ENCODE measurements at places on chromosomes 1 and 21. TPM values are rescaled to one million over a fixed set of nuclear protein-coding genes. Genes with fewer than 3 reads are reported as not detected.
A peak's percentile ranks its signal among the peaks of the same experiment; 100 is the strongest.

The GRIK3 gene
- polyA plus RNA-seq = not detected

The SAMSN1 gene
- polyA plus RNA-seq = not detected

The CRABP2 gene
- polyA plus RNA-seq = 64.1 TPM

The LCE1D gene
- polyA plus RNA-seq = not detected

The TAS1R3 gene
- polyA plus RNA-seq = not detected

The AMY2A gene
- polyA plus RNA-seq = not detected

The ROR1 gene
- 13.3 TPM for polyA plus RNA-seq

The RHCE gene
- polyA plus RNA-seq = 1.6 TPM

The CELA2B gene
- polyA plus RNA-seq = not detected

The RNF186 gene
- polyA plus RNA-seq = not detected

The PSRC1 gene
- polyA plus RNA-seq = 11.6 TPM

The SLC26A9 gene
- polyA plus RNA-seq = not detected

The CCDC190 gene
- not detected for polyA plus RNA-seq

- H3K27me3 ChIP-seq = peaks cover 29% of the 10 kb centered on the region
- H3K27ac ChIP-seq = no peak overlapping the region
- no peak for DNase-seq
- no peaks in the 10 kb centered on the region for H3K4me1 ChIP-seq
- no peak overlapping the region for H3K4me3 ChIP-seq
- H3K36me3 ChIP-seq = no peaks in the 10 kb centered on the region
Measured at GRCh38 chr1:54784066-54784465, 17.1 kb downstream of the TTC22 start.

DNA sequence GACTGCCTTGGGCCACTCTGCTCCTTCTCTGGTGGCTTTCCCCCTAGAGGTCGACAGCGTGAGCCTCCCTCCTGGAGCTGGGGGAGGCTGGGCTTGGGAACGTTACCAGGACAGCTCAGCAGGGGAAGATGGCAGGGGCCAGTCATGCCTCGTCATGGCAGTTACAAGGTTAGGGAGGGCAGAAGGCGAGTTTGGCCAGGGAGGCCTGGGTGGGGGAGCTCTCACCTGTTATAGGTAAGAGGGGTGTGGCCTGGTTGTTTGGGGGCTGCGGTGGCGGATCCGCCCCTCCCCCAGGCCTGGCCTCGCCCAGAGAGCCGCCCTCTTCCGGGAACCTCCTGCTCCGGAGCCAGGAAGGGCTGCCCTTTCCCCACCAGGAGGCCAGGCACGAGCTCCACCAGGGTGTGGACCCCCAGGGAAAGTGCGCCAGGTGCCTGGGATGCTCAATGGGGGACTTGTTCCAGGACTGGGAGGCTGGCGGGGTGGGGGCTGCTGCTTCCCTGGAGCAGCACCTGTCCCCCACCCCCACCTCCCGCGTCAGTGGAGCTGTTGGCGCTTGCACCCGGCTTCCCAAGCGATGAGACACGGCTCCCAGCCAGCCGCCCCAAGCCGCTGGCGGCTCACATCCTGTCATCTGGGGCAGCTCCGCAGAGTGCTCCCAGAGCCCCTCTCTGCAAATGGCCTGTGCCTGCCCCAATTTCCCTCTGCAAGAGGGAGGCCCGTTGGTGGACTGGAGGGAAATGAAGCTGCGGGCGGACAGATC, 23.6 kb upstream of the PKP1 start:
- no peaks in the 10 kb centered on the region for H3K27me3 ChIP-seq
- DNase-seq = peak; percentile 78
- H3K27ac ChIP-seq = no peak overlapping the region
- 0 out of 2 replicates have a peak overlapping the region, but pooled peaks have one; percentile 1 for H3K4me3 ChIP-seq

GRCh38 chr1:29243871-29244200, 7.5 kb downstream of the PTPRU start:
- peak; percentile 78 for DNase-seq
- peaks cover 5% of the 10 kb centered on the region for H3K4me1 ChIP-seq
- H3K27ac ChIP-seq = no peak overlapping the region
- no peak overlapping the region for H3K4me3 ChIP-seq
- no peaks in the 10 kb centered on the region for H3K27me3 ChIP-seq

DNA sequence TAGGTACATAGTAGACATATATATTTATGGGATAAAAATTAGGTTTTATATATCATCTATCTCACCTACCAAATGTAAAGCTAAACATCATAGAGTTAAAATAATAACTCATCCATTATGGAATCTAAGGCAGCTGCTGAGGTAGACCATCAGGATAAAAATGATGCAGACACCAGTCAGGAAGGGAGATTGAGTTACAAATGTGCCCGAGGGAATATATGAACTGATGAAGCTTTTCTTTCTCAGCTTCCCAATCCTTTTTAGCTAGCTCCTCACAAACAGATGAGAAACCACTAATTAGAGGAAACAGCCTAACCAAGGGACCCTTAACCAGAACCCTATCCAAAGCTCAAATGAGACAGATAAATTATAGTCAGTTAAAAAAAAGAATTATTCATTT, 20.9 kb downstream of the TTLL7 start:
- no peak overlapping the region for H3K4me3 ChIP-seq
- H3K27ac ChIP-seq = no peak overlapping the region
- no peaks in the 10 kb centered on the region for H3K4me1 ChIP-seq
- no peaks in the 10 kb centered on the region for H3K36me3 ChIP-seq

DNA sequence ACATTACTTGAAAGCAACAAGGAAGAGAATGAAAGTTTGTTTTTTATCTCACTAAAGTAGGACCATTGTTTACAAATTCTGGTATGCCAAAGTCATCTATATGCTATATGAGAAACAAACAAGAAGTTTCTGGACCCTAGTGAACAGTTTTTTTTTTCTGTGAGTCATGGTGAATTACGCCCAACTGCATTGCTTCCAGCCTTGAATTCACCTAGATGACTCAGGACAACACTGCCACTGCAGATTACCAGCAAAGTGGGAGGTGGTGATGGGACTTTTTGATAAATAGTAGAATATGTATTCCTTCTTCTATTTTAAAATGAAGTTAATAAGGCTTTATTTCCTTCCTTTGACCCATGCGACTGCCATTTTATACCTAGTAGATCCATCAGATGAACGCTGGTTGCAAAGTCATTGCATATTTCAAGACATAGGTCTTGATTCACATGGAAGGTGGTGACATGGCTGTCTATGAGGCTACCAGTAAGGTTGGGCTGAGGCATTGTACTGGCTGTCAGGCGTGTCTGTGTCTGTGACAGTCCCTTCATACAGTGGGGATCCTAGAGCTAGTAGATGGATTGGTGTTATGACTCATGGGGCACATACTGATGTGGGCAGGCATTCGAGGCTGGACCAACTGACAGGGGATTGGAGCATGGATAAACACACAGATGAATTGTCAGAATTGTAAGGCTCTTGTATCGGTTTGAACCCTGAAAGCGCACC, 49.1 kb upstream of the APOBEC4 start:
- H3K27me3 ChIP-seq = no peaks in the 10 kb centered on the region
- no peaks in the 10 kb centered on the region for H3K4me1 ChIP-seq
- no peak overlapping the region for H3K27ac ChIP-seq
- DNase-seq = peak; percentile 35

DNA sequence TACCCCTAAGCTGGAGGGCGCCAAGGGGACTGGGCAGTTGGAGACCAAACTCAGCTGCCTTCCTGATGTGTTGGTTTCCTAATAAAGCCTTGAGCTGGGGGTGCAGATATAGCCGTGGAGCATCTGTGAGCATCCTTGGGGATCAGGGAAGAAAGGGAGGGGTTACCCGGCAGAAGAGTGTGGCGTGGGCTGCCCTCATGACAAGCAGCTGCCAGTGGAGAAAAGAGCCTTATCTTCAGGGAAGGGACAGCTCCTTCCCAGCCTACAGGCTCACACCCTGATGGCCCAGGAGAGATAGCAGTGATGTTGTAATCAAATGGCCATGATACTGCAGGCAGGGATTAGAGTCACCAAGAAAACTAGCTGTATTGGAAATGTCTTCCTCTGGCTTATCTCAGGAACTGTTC, 10.8 kb upstream of the NFASC start:
- no peaks in the 10 kb centered on the region for H3K36me3 ChIP-seq
- H3K27ac ChIP-seq = no peak overlapping the region
- no peak for DNase-seq
- H3K27me3 ChIP-seq = no peaks in the 10 kb centered on the region

GRCh38 chr1:193416226-193417024, 230.0 kb upstream of the B3GALT2 start:
- no peaks in the 10 kb centered on the region for H3K36me3 ChIP-seq
- H3K27ac ChIP-seq = no peak overlapping the region
- no peaks in the 10 kb centered on the region for H3K27me3 ChIP-seq
- no peaks in the 10 kb centered on the region for H3K4me1 ChIP-seq
- no peak overlapping the region for H3K4me3 ChIP-seq
- DNase-seq = no peak

GRCh38 chr1:65309304-65310077, at the start of gene DNAJC6:
DNAJC6 (plus strand) TSS chr1:65309543; CDS start chr1:65309746, 203 bp downstream.
- H3K36me3 ChIP-seq = no peaks in the 10 kb centered on the region
- no peak within 1 kb of the TSS for H3K27ac ChIP-seq
- H3K4me1 ChIP-seq = no peaks in the 10 kb centered on the region
- H3K27me3 ChIP-seq = no peaks in the 10 kb centered on the region
- peak within 1 kb of the TSS; percentile 85 for H3K4me3 ChIP-seq

DNA sequence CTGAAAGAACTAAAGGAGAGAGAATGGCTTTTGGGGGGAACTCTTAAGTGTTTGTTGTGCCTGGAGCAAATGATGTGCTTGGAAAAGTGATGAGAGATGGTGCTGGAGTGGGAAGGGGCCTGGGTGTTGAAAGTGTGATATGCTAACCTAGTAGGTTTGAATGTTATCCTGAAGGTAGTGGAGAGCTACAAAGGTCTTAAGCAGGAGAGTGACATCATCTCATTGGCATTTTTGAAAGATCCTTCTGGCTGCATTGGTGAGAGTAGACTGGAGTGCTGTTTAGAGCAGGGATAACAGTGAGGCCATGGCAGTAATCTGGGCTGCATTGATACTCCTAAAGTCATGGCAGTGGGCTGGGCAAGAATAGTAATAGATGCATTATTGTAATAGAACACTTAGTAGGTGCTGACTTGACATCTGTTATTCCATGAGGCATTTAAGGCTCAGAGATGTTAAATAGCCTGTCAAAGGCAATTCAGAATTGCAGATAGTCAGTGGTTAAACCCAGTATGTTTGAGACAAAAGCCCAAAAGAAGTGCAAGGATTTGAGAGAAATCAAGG, 44.5 kb downstream of the MDM4 start:
- H3K4me3 ChIP-seq = no peak overlapping the region
- DNase-seq = peak; percentile 38
- H3K27me3 ChIP-seq = no peaks in the 10 kb centered on the region
- no peak overlapping the region for H3K27ac ChIP-seq

DNA sequence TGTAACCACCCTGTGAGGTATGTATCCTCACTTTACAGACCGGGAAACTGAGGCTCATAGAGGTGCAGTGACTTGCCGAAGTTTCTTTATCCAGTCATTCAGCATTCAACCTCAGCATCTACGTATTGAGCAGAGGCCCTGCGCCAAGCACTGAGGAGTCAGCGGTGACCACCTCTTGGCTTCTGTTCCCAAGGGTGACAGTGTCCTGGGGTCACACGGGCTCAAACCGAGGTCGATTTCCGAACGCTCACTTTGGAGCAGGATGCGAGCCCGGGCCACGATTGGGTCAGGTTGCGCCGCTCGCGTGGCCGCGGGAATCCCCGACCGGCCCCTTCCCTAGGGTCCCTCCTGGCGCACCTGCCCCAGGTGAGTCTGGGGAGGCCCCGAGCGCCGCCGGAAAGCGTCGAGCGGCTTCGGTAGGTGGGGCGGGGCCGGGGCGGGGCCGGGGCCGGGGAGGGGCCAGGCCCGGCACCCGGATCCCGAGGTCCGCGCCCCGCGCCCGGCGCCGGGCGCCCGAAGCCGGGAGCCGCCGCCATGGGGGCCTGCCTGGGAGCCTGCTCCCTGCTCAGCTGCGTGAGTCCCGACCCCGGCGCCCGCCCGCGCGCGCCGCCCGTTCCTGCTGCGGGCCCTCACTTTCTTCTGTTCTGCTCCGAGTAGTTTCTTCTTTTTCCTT, at the start of gene SERINC2:
TSS of gene SERINC2 (plus strand) at position 482 of the 673 bp plus-strand sequence. CDS start at position 535, 53 bp downstream.
- H3K27ac ChIP-seq = no peak within 1 kb of the TSS
- no peaks in the 10 kb centered on the region for H3K36me3 ChIP-seq
- peak within 1 kb of the TSS; percentile 88 for H3K4me3 ChIP-seq
- no peaks in the 10 kb centered on the region for H3K27me3 ChIP-seq
- H3K4me1 ChIP-seq = peaks cover 25% of the 10 kb centered on the region
- peak; percentile 54 for DNase-seq

DNA sequence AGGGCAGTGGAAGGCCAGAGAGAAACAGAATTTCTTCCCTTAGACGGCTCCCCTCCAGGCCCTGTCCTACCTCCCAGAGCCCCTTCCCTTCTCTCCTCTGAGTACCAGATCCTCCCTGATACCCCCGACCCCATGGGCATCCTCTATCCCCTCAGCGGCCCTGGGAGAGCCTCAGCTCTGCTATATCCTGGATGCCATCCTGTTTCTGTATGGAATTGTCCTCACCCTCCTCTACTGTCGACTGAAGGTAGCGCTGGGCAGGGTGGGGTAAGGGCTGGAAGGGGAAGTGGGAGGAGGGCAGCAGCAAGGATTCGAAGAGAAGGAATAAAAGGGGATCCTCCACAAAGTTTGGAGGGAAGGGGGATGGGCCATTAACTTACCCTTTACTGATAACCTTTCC, 2.7 kb downstream of the FCER1G start:
- peaks cover 13% of the 10 kb centered on the region for H3K36me3 ChIP-seq
- DNase-seq = no peak
- H3K4me3 ChIP-seq = no peak overlapping the region
- H3K27me3 ChIP-seq = no peaks in the 10 kb centered on the region
- H3K27ac ChIP-seq = peak overlapping the region; percentile 99

GRCh38 chr1:162621256-162621655, 11.0 kb upstream of the DDR2 start:
- H3K4me3 ChIP-seq = no peak overlapping the region
- H3K4me1 ChIP-seq = peaks cover 8% of the 10 kb centered on the region
- no peaks in the 10 kb centered on the region for H3K27me3 ChIP-seq
- H3K36me3 ChIP-seq = peaks cover 10% of the 10 kb centered on the region
- DNase-seq = no peak
- H3K27ac ChIP-seq = no peak overlapping the region

GRCh38 chr1:11550664-11551283, 71.8 kb downstream of the DISP3 start:
- no peak overlapping the region for H3K4me3 ChIP-seq
- peak; percentile 83 for DNase-seq
- H3K27ac ChIP-seq = no peak overlapping the region
- H3K36me3 ChIP-seq = no peaks in the 10 kb centered on the region
- H3K27me3 ChIP-seq = no peaks in the 10 kb centered on the region
- no peaks in the 10 kb centered on the region for H3K4me1 ChIP-seq

DNA sequence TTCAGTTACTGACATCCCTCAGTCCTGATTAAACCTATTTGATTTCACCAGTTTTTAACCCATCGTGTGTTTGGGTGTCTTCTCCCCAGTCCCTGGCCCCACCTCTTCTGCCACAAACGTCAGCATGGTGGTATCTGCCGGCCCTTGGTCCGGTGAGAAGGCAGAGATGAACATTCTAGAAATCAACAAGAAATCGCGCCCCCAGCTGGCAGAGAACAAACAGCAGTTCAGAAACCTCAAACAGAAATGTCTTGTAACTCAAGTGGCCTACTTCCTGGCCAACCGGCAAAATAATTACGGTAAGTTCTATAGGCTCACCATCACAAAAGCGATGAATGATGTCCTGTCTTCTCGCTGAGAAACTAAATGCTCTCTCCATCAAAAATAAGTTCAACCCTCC, 28.7 kb downstream of the NBPF3 start:
- peaks cover 6% of the 10 kb centered on the region for H3K4me1 ChIP-seq
- no peaks in the 10 kb centered on the region for H3K27me3 ChIP-seq
- DNase-seq = peak; percentile 55
- H3K36me3 ChIP-seq = no peaks in the 10 kb centered on the region

GRCh38 chr1:11211925-11212587, 22.9 kb downstream of the ANGPTL7 start:
- H3K4me3 ChIP-seq = no peak overlapping the region
- H3K36me3 ChIP-seq = peaks cover 43% of the 10 kb centered on the region
- DNase-seq = no peak
- H3K27me3 ChIP-seq = no peaks in the 10 kb centered on the region
